ENCODE measurements at places on chromosomes 5 and 9. TPM values are rescaled to one million over a fixed set of nuclear protein-coding genes. Genes with fewer than 3 reads are reported as not detected.

DNA sequence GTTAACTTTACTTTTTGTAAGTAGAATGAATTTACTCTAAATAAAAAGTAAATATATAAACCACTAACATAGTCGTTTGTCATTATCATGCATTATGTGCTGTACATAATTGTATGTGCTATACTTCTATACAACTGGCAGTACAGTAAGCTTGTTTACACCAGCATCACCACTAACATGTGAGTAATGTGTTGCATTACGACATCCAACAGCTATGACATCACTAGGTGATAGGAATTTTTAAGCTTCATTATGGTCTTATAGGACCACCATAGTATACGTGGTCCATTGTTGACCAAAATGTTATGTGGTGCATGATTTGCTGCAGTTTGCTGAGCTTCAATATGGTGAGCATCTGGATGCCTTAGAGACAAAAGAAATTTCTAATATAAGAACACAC is 819.1 kb upstream of the GRAMD2B start:
- DNase-seq: no peak
- no peak overlapping the region for H3K4me3 ChIP-seq
- H3K4me1 ChIP-seq: no peaks in the 10 kb centered on the region
- no peaks in the 10 kb centered on the region for H3K27me3 ChIP-seq
- no peaks in the 10 kb centered on the region for H3K36me3 ChIP-seq

DNA sequence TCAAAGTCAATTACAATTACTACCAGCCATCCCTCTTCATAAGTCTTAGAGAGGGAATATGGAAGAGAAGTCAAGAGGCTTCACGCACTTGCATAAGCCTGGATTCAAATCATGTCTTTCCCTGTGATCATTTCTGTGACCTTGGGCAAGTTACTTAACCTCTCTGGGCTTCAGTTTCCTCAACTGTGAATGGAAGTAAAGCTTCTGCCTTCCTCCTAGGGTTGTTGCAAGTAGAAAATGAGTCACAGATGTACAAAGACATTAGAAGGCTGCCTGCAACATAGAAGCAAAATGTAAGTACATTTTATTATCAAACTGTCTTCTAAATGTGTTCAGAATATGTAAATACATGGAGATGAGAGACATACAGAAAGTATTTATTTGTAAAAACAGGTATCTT is 42.3 kb upstream of the SEMA6A start:
- no peak for DNase-seq
- H3K4me1 ChIP-seq: no peaks in the 10 kb centered on the region
- no peak overlapping the region for H3K27ac ChIP-seq
- H3K36me3 ChIP-seq: no peaks in the 10 kb centered on the region
- no peaks in the 10 kb centered on the region for H3K27me3 ChIP-seq

- H3K27me3 ChIP-seq: no peaks in the 10 kb centered on the region
- no peaks in the 10 kb centered on the region for H3K4me1 ChIP-seq
- H3K4me3 ChIP-seq: no peak overlapping the region
- no peak overlapping the region for H3K27ac ChIP-seq
- no peaks in the 10 kb centered on the region for H3K36me3 ChIP-seq
These were observed 1190.1 kb downstream of the CDH12 start for GRCh38 chr5:21663082-21663481.

DNA sequence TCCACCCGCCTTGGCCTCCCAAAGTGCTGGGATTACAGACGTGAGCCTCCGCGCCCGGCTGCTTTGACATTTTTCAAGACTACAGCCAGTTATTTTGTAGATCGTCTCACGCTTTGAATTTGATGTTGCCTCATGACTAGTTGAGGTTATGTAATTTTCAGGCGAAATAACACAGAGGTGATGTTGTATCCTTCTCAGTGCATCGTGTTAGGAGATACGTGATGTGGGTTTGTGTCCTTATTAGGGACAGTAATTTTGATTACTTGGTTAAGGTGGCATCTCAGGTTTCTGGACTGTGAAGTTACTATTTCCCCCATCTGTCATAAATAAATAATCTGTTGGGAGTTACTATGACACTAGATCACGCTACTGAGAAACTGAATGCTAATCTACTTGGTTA is 25.0 kb downstream of the CTNNA1 start:
- no peaks in the 10 kb centered on the region for H3K4me1 ChIP-seq
- H3K27me3 ChIP-seq: no peaks in the 10 kb centered on the region

DNA sequence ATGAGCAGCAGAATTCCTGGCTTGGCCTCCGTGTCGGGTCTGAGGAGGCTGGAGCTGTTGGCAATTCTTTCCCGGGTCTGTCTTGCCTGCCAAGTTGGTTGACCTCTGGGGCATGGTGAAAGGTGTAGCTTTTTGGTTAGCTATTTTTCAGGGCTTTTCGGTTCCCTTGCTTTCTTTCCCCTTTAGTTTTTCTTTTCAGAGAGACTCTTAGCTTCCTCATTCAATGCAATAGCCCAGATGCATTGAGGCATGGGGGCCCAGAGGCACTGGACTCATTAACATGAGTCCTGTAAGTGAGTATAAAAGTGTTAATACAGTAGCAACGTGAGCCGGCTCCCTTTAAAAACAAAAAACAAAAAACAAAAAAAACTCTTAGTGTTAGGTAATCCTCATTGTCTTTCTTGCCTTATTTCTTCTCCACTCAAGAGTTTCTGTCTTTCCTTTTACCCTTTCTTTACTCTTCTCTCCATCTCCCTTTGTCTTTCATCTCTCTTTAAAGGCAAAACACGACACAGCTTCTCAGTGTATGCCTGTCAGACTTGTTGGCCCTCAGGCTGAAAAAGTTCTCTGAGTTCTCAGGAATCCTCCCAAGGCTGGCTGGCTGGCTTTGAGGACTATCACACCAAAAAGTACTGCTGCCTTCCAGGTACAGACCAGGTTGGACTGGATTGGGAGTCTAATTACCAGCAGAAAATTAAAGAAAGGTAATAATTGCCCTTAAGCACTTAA is 289.9 kb upstream of the TUT7 start:
- no peak overlapping the region for H3K4me3 ChIP-seq
- H3K36me3 ChIP-seq: no peaks in the 10 kb centered on the region
- H3K27me3 ChIP-seq: no peaks in the 10 kb centered on the region
- DNase-seq: no peak

- H3K4me1 ChIP-seq: no peaks in the 10 kb centered on the region
- no peak overlapping the region for H3K4me3 ChIP-seq
- no peaks in the 10 kb centered on the region for H3K27me3 ChIP-seq
- H3K36me3 ChIP-seq: no peaks in the 10 kb centered on the region
These were observed 140.6 kb downstream of the FSTL4 start for GRCh38 chr5:133471699-133472098.

DNA sequence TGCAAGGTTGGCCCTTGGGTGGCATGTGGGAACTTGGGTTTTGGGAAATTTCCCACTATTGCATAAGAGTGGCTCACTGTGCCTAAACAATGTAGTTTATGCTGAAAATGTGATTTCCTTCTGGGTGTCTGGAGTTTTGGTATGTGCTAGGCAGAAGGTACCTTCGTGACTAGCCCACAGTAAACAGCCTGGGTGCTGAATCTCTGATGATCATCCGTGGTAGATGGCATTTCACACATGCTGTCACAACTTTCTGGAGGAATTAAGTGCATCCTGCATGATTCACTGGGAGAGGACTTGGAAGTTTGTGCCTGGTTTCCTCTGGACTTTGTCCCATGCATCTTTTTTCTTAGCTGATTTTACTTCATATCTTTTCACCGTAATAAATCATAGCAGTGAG is 64.5 kb downstream of the LNPEP start:
- no peak for DNase-seq
- H3K27me3 ChIP-seq: no peaks in the 10 kb centered on the region
- H3K27ac ChIP-seq: no peak overlapping the region
- H3K4me1 ChIP-seq: no peaks in the 10 kb centered on the region
- H3K36me3 ChIP-seq: no peaks in the 10 kb centered on the region

DNA sequence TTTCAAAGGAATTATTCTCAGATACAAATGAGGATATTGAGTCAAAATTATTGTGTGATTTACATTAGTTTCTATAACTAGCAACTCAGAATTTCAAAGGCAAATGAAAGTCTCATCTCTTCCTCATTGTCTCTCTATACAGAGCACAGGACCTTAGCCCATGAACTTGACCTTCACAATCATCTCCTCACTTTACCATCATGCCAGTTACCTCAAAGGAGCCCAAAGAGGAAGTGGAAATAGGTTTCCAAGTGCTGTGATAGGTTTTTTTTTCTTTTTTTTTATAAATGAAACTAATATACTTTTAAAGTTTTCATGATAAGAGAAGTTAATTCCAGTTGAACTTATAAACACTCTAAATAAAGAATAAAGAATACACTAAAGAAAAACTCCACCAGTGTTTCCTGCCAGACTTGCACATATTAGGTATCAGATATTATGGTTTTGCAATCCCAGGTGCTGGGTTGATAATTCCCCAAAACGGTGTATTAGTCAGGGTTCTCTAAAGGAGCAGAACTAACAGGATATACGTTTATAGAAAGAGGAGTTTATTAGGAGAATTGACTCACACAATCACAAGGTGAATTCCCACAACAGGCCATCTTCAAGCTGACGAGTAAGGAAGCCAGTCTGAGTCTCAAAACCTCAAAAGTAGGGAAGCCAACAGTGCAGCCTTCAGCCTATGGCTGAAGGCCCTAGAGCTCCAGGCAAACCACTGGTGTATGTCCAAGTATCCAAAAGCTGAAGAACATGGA is 50.1 kb upstream of the ADAMTS16 start:
- H3K4me1 ChIP-seq: no peaks in the 10 kb centered on the region
- H3K36me3 ChIP-seq: no peaks in the 10 kb centered on the region
- H3K4me3 ChIP-seq: no peak overlapping the region
- no peak for DNase-seq

The ACOT12 gene
- total RNA-seq: not detected

The DROSHA gene
- 58.2 TPM for total RNA-seq
